LNCaP clone FGC (cell line): ENCODE measurements at places on chromosomes 4 and X.

DNA sequence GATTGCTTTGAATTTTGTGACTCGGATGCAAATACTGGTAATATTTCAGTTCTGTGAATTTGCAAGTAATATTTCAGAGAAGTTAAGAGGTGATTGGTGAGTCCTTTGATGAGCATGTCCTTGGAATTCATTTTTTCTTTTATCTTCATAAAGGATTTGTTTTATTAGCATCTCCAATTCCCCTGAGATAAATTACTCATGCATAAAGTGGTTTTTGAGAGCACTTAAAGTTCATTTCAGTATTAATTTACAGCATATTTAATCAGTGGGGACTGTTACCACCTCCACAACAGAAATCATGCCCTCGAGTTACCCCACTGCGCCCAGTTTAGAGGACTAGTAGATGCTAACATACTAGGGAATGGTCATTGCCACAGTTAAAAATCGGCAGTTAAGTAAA lies 65.0 kb downstream of the ZFX start:
- DNase-seq: no peak

DNA sequence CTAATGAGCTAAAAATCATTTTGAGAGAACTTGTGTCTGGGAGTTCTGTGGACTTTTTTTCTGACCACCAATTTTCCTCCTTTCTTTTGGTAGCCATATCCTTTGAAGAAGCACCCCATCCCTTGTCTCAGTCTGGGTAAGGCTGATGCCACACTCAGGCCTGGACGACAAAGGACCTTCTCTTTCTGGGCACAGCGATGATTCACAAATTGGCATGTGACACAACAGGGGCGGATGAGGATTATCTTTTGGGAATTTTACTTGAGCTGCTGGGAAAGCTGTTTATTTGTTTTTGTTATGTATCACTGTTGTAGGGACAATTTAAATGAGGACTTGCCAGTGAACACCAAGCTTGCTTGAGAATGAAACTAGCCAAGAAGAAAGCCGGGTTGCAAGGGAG lies 233.4 kb upstream of the HAND2 start:
- no peak for DNase-seq

GRCh38 chrX:6660567-6661264 lies 125.8 kb upstream of the VCX3A start:
- DNase-seq: no peak

- DNase-seq: no peak
These were observed 29.5 kb downstream of the SRPX2 start for GRCh38 chrX:100673397-100673953.

GRCh38 chr4:22672519-22672918 lies 20.2 kb upstream of the GBA3 start:
- no peak for DNase-seq

DNA sequence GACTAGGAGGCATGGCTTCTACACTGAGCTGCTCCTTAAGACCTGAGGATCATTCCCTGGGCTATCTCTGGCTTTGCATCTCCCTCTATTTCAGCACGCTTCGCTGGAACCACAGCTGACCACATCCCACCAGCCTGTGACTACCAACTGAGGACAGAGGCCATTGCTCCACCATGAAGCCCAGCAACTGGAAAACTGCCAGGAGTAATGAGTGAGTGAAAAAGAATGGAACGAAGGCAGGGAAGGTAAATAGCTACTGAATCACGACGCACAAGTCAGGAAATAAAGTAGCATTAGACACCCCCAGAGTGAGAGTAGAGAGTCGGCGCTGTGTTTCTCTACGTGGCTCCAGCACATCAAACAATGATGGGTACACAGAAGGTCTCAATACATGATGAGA lies 314.7 kb downstream of the LDB2 start:
- DNase-seq: no peak

GRCh38 chr4:87097075-87097474 lies 123.3 kb downstream of the KLHL8 start:
- DNase-seq: no peak

DNA sequence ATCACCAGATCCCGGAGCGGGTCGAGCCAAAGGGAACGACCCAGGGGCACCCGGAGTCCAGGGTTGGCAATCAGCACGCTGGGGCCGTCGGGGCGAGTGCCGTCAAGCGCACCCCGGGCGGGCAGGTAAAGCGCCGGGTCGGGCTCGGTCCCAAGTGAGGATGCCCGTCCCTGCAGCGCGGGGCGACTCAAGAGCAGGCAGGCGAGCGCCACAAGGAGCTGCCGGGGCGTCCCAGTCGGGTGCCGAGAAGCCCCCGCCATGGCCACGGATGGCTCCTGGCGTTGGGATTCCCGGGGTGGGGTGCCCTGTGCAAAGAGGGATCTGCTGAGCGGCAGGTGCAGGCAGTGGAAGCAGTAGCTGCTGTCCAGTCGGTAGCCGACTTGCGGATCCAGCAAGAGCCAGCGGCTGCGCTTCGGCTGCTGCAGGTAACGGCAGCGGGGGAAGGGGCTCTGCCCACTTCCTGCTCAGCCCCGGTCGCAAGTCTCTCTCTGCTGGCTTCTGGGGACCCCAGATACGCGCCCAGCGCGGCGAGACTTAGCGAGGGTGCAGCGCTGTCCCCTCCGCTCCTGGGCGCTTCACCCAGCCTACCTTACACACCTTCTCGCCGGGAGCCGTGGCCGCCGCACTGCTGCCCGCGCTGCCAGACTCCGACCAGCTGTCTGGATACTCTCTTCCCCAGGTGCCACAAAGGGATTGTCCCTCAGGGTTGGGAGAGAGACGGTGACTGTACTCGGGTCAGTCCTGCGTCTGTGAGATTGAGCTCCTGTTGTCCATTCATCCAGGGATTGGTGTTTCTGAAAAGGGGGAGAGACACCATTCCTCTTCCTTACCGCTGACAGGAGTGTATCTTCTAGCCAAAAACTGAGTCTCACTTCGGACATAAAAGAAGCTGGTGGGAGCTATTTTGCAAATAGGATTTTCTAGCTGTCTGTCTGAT lies at the start of gene FREM3:
FREM3 (minus strand) TSS at position 260 of the 937 bp plus-strand sequence; CDS start at position 260, 0 bp downstream.
- no peak for DNase-seq

DNA sequence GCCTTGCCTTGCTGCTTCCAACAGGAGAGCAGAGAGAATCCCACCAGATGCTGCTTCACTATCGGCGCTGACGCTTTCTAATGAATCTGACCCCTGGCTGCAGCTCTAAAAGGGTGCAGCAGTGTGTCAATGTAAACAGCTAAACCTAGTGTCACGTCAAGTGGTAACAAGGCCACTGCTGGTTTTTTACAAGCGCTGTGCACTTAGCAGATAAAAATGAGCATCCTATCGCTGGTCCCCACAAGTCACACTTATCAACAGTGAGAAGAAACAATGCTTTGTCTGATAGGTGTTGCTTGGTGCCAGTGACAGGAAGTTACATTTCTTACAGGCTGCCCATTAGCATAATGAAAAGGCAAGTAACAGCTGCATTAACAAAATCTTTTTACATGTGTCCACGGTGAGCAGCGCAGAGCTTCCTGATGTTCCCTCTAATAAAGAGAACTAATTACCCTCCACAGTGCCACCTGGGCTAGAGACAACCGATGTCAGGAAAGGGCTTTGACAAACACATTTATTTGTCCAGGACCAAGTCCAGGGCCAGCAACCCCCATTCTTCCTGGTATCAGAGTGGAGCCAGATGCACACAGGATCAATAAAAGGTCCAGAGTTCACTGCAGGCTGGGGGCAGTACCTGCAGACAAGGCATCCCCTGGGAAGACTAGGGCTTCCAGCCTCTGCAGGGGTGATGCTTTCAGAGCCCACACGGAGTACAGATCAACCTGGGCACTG lies 176.0 kb downstream of the MGST2 start:
- peak; percentile 68 for DNase-seq

DNA sequence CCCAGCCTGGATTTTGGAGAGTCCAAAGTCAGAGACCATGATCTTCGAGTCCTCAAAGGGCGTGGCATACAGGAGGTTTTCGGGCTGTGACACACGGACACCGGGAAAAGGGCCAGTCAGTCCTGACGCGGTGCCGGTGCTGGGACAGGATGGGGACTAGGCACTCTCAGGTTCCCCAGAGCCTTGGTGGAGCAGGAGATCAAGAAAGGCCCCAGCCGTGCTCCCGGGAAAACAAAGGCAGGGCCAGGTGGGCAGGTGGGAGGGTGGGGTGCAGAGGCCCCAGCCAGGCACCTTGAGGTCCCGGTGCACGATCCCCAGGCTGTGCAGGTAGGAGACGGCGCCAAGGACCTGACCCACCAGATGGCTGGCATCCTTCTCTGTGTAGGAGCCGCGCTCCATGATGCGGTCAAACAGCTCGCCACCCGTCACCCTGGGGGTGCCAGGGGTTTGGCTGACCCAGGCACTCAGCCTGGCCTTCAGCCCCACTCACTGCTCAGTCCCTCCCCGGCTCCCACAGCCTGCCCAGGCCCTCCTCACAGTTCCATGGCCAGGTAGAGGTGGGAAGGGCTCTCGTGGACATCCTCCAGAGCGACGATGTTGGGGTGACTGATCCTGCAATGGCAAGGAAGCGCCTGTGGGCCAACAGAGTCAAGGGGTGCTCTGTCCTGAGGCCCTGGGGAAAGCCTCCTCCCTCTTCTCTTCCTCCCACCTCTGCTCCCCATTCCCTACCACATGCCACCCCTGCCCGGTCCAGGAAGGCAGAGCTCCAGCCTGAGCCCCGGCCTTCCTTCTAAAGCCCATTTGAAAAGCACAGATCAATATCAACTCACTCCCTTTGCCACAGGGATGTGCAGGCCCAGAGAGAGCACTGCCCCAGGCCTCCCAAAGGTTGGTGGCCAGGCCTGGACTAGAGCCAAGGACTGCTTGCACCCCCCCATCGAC lies 1.8 kb downstream of the PNCK start:
- DNase-seq: no peak

DNA sequence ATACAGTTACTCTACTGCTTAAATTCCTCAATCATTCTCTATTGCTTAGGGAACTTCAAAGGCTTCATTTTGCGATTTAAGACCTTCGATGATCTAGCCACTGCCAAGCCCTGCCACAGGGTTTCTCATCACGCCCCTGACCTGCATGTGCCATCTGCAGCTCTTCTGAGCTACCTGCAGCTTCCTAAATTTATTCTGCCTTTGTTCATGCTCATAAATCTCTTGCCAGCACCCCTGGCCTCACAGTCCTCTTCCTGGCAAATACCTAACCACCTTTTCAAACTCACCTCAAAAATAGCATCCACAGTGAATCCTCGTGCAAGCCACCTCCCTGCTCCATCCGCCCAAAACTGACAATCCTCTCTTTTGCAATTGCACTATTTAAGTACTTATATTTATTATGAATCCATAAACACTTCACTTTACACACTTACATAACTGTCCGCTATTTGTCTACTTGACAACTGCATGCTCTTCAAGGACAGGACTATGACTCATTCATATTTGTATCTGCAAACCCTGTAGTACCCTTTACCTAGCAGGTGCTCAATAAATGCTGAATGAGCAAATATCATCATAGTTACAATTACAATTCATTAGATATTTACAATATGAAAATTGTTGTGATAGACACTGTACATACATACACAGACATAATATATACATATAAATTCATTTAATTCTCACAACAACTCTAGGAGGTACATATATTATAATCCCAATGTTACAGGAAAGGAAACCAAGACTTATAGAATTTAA lies 280.0 kb upstream of the RASGEF1B start:
- DNase-seq: no peak

DNA sequence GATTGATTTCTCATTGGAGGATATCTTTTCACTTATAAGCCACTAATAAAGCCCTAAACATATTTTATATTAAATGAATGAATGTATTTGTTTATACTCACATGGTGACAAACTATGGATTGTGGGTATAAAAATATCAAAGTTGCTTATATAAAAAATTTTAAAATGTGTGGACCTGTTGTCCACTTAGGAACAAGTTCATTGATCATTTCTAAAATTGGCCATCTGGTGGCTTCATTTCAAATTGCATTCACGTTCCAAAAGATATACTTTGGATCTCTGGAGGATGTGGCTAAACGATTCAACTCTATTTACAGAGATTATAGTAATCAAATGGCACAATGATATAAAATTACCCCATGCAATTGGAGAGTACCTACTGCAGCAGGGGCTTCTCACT lies 32.5 kb downstream of the FSTL5 start:
- DNase-seq: no peak

GRCh38 chrX:30141966-30142365 lies 73.4 kb upstream of the MAGEB2 start:
- DNase-seq: no peak

- DNase-seq: no peak
These were observed at the start of gene PCDH18 for GRCh38 chr4:137531986-137532868. Gene PCDH18, minus strand, starts transcription at chr4:137532494. Its CDS starts 406 bp downstream, at chr4:137532088.

DNA sequence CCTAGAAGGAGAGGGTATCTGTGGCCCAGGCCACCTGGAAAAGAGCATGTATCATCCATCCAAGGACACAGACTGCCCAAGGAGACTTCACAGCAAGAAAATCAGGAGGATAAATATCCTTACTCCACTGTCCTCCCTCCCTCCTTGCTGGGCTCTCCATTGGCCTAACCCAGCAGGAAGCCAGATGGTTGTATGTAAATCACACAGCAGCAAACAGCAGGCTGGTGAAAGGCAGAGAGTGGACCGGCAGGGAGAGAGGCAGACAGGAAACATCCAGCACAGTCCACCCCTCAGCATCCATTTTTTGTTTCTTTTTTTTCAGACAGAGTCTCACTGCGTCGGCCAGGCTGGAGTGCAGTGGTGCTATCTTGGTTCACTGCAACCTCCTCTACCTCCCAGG lies 17.5 kb downstream of the TXK start:
- no peak for DNase-seq

- DNase-seq: no peak
These were observed 227.2 kb upstream of the HDX start for GRCh38 chrX:84729408-84729807.

DNA sequence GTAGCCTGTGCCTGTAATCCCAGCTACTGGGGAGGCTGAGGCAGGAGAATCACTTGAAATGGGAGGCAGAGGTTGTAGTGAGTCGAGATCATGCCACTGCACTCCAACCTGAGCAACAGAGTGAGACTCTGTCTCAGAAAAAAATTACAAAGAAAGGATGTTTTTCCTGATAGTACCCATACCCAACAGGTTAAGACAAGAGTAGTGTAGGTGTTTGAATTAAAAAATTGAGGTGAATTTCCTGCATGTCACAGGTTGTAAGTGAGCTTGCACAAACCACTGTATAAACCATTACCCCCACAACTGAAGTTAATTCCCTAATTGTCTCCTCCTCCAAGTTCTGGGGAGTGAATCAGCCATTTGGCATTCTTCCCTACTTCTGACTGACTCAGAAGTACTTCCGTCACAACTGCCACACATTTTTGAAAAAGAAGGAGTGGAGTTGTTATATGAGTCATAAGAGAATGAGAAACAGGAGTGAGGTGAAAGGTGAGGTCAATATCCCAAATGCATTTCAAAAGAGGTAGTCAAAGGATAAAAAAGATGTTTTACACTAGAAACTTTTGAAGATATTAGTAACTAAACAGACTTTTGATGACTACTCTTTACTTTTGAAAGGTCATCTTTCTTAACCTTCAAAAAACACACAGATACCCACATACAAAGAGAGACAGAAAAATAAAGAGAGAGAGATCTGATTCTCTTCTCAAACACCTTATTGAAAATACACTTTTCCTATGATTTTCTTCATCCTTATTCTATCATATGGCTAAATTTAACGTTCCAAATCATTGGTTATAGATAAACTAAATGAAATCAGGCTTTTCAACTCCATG lies 134.5 kb downstream of the BTC start:
- DNase-seq: no peak
